Substantia nigra (tissue), 51 donors: ENCODE measurements at places on chromosomes 4 and X.

DNA sequence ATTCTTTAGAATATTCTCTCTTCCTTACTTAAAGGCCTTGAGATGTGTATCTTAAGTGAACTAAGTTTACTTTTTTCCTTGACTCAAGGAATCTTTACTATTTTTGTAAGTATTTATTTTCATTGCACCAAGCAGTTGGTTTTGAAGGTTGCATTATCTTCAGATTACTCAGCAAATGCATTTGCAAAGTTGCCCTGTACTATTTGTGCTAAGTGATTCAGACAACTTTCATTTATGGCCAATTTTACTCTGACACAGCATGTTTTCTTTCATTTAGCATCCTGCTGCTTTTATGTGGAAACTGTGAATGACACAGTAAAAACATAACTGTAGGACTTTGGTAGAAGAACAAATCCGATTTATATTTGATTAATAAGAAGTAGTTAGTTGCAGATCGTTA, 191.0 kb downstream of the CCSER1 start:
- no peak for DNase-seq

GRCh38 chrX:21305799-21306336, 68.3 kb upstream of the CNKSR2 start:
- DNase-seq, result no peak

DNA sequence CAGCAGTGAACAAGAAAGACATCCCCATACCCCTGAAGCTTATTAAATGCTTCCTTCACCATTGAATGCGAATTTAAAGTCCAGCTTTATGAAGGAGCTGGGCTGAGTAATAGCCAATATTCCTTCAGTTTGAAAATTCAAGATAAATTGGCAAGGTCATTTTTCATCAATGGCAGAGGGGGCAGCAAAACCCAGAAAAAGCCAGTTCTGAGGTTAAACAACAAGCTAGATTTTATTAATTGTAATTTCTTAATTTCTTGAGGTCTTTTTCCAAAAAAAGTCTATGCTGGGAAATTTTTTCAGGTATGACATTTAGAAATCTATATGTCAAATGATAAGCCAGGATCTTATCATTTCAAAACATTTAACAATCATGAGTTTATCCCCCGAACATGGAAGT, 808.9 kb downstream of the RPA4 start:
- no peak for DNase-seq

GRCh38 chr4:152515678-152516077, 20.2 kb downstream of the FBXW7 start:
- no peak for DNase-seq

DNA sequence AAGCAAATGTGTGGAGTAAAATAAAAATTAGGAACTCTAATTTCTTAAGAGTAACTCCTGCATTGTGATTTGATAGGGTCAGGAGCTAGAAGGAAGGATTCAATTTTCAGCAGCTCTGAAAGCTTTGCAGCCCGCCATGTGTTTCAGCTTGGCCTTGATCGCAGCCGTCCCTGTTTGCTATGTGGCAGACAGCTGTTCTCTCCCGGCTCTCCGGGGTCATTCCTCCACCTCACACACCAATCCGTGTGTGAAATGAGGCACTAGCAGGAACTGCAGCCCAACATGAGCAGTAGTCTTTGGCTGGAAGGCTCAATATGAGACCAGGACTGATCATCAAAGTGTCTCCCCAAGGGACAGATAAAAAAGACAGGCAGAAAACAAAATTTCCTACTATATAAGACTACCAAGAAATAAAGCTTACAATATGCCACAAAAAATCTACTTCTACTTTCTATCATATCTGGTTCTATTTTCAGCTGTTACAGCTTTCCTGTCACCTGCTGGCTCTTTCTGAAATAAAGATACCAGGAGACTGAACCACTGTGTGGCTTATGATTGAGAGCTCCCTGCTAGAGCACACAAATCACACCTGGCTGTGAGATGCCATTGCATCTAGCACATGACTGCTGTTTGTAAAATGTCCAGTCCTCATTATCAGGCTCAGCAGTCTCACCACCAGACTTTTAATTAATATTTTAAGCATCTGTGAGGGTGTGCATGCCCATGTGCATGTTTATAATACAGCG, 44.1 kb upstream of the SEC24B start:
- DNase-seq, result no peak

GRCh38 chrX:36334572-36334971, 415.0 kb downstream of the CFAP47 start:
- DNase-seq, result no peak

- peak; percentile 19 for DNase-seq
These were observed at the start of gene NDST3 for GRCh38 chr4:118034053-118034785. Gene NDST3 (plus strand): TSS chr4:118034486. CDS start chr4:118053911, 19,425 bp downstream.

- DNase-seq, result peak; percentile 56
These were observed 14.5 kb downstream of the SLC25A5 start for GRCh38 chrX:119482481-119483480.

DNA sequence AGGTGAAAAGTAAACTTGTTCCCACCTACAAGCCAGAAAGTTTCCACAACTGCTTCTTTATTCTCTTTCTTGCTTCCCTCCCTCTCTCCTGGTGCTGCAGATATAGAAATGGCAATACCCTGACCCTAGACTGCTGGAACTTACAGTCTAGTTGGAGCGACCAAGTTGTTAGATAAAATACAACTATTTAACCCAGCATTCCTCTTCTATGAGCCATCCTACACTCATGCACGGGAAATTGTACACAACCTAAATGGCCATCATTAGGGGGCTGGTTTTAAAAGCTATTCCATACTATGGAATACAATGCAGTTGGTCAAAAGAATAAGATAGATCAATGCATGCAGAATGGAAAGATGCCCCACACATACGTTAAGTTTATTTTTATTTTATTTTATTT, 41.1 kb downstream of the PJA1 start:
- no peak for DNase-seq

GRCh38 chr4:94909645-94910044, 151.9 kb downstream of the BMPR1B start:
- no peak for DNase-seq

- DNase-seq, result no peak
These were observed 13.4 kb upstream of the SRPX start for GRCh38 chrX:38233891-38234667.

- no peak for DNase-seq
These were observed 68.7 kb upstream of the NDST3 start for GRCh38 chr4:117965622-117966021.

DNA sequence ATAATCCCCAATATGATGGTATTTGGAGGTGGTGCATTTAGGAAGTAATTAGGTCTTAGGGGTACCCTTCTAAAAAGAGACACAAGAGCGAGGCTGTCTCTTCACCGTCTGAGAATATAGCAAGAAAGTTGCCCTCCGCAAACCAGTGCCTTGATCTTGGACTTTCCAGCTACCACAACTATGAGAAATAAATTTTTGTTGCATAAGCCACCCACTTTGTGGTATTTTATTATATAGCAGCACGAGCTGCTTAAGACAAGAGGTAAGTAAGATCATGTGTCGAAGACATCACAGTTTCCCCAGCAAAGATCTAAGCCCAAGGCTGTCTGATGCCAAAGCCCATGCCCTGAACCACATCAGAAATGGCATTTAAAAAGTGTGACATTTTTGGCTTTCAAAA, 9.6 kb upstream of the EXOSC9 start:
- no peak for DNase-seq

DNA sequence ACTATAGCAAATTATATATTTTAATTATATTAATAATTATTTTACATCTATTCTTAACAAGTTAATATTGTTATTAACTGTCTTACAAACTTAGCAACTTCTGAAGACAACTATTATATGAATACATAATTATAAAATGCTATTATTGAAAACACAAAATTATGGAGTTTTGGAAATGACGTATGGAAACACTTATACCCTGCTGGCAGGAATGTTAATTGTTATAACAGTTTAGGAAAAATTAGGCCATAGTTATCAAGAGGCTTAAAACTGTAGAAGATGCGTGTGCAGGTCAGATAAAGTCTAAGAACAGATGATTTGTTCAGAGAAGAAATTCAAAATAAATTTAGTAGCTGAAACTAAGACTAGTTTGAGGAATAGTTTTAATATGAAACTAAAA, 211.7 kb downstream of the FAT4 start:
- DNase-seq, result no peak

- DNase-seq, result no peak
These were observed 776 bp downstream of the RBM47 start for GRCh38 chr4:40628888-40629287.

GRCh38 chr4:139854668-139855403, 189.2 kb downstream of the MGST2 start:
- no peak for DNase-seq

GRCh38 chrX:35406386-35406785, 391.8 kb upstream of the MAGEB16 start:
- no peak for DNase-seq

- no peak for DNase-seq
These were observed 1283.6 kb downstream of the FSTL5 start for GRCh38 chr4:160880180-160880579.

DNA sequence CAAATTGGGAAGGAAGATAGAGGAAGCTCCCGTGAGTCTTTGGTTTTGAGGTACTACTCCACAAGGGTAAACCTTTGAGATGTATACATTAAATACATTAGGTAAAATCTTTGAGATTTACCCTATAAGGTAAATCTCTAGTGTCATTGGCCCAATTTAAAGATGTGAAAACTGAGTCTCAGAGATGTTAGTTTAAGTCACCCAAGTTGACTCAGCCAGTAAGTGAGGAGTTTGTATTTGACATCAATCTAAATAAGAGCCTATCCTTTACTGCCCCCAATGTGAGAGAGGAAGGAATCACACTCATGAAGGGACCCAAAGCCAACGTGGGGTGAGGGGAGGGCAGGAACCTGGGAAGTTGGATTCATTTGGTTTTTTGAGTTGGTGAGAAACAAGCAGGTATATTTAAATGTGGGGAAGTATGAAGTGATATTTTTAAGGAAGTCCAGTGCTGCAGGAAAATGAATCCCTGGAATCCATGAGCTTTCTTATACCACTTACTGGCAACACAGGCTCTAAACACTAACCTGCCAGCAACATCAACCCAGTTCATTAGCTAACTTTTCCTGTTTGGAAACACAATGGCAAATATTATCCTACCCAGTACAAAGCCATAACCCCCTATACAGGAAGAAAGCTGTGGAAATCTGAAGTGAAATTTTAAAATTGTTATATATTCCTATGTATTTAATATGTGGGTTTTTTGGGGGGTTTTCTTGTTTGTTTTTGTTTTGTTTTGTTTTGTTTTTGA, 55.3 kb downstream of the PALLD start:
- DNase-seq, result no peak

DNA sequence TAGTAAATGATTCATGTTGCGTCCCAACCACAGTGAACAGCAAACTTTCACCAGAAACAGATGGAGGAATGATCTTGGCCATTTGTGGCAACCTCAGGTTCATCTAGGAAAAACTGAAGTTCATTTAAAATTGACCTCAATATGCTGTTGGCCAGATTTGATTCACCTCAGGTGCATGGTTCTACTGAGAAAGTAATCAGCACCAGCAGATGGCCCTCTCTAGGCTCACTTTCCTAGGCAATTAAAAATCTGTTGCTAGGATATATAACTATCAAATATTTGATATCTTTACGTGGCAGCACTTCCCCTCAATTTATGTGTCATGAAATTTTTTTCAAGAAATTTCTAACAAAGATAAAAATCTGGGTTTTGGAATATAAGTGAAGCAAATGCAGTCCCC, 344.7 kb downstream of the GALNTL6 start:
- no peak for DNase-seq

DNA sequence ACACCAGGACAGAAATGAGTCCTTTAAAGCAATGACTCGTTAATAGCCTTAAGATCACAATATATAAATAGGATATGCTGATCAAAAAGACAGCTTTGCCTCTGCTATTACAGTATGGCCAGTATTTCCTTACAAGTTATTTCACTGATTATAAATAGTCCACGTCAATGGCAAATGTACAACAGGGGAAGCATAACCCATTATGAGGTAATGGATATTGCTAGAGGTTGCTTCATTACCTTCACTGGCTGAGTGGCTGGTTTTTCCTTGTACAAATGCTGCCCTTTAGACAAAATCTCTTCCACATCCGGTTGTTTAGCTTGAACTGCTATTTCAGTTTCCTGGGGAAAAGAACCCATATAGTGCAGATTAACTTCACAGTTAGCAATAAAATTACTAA, 764.6 kb upstream of the FTHL17 start:
- DNase-seq, result no peak

DNA sequence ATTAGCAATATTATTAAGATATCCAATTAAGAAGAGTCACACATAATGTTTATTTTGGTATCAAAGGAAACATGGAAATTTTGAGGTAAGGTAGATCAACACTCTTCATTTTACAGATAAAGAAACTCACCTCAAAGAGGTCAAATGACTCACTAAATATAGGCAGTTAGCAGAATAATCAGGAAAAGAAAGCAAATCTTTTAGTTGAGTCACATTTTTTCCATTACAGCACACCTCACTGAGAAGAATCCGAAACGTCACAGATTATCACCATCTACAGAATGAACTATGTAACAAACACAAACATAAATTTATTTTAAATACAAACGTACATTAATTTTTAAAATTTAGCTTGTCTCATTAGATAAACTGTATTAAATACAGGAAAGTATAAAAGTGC, 70.1 kb downstream of the TMEM47 start:
- no peak for DNase-seq

- no peak for DNase-seq
These were observed 548 bp downstream of the TLR1 start for GRCh38 chr4:38803833-38804653.
